Transverse colon (tissue), 4 donors: ENCODE measurements at places on chromosomes 7 and 10. TPM values are rescaled to one million over a fixed set of nuclear protein-coding genes. Genes with fewer than 3 reads are reported as not detected.

DNA sequence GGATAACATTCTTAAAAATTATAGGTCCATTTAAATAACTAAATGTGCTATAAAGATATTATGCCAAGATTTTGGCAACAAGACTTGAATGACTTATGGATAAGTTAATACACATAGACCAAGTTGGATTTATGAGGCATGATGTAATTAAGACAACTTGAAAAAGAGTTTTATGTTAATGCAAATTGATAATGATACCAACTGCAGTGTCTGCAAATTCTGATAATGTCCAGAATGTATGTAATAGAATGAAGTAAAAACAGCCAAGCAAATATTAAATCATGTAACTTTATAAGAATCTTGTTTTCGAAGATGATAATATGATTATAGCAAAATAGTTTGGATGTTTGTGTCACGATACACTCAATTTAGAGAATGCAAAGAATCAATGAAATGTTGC is 868.3 kb downstream of the DNAJB9 start:
- DNase-seq = no peak

- DNase-seq = no peak
Observed at GRCh38 chr10:86938260-86938659, 19.2 kb downstream of the MMRN2 start.

- no peak for DNase-seq
Observed at GRCh38 chr10:34200355-34200901, 614.7 kb downstream of the PARD3 start.

DNA sequence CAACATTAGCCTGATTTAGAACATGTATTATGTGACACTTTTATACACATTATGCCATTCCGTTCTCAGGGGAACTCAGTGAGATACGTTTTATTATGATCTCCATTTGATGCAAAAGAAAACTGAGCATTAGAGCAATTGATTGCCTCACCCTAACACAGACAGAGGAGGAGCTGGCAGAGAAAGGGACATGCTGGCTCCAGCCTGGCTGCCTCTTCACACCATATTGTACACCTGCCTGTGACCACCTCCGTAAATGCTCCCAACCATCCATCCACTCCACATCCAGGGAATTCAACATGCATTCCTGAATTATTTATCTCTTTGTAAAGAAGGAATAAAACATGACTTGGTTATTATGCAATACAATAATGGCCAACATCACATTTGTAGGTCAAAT is 195.0 kb upstream of the STK17A start:
- DNase-seq = no peak

GRCh38 chr10:21584834-21585530 is 51.0 kb downstream of the MLLT10 start:
- DNase-seq = no peak

DNA sequence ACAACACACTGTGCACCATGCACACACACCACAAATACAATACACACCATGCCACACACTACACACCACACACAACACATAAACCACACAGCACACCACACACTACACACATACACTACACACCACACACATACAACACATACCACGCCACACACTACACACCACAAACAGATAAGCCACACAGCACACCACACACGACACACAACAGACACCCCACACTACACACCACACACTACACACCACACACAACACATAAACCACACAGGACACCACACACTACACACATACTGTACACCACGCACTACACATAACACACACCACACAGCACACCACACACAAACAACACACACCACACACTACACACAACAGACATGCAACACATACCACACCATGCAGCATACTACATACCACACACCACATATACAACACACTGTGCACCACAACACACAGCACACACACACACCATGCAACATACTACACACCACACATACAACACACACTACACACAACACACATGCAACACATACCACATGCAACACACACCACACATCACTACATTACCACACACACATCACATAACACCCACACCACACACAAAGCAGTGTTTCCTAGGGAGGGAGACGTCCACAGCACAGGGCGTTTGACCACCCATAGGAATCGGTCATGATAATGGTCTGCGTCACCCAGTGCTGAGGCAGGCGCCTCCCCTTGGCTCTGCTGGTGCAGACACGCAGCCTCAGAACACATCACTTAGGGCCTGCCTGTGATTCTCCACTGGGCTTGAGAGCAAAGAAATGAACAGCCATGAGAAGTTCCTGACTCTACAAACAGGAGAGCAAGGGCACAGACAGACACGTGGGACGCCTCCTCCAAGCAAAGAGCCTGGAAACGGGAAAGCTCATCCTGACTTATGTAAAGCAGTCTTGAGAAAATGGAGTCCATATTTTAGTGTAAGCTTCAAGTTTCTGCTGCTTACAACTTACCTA is 458.3 kb downstream of the PTPRN2 start:
- DNase-seq = no peak

AKR1C2 gene
- 53.5 TPM for total RNA-seq

POLR2J2 gene
- 5.2 TPM for total RNA-seq

LRRC4 gene
- 1.1 TPM for total RNA-seq
